ENCODE measurements at places on chromosomes 16 and 17.
A peak's percentile ranks its signal among the peaks of the same experiment; 100 is the strongest.

GRCh38 chr16:66175058-66175457, 191.4 kb upstream of the CDH5 start:
- no peak for DNase-seq

- DNase-seq, result peak; percentile 13
These were observed 863.5 kb downstream of the KCNJ2 start for GRCh38 chr17:71032746-71033273.

DNA sequence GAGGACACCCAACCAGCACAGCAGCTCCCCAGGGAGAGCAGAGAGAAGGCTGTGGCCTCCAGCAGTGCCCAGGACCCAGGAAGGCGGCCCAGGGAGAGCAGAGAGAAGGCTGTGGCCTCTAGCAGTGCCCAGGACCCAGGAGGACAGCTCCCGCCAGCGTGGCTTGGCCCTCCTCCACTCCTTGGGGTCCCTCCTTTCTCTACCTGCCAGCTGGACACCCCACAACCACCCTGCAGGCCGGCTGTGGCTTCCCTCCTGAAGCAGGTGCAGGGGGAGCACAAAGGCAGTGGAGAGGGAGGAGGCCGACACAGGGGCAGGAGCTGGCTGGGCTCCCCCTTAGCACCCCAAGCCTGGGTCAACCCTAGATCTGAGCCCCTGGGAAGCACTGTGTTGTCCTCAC, 54.1 kb upstream of the FASN start:
- no peak for DNase-seq

DNA sequence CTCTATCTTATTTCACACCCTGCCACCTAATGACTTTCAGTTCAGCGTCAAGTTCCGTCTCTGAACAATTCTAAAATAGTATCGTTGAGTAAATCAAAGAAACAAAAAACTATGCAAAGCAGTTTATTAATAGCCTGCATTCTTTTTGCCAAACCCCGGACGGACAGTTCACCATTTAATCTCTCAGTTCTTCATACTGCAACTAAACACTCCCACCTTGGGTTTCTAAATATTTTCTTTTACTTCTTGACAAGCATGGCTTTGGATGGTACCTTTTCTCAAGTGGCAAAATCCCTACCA, 1.2 kb downstream of the MYH11 start:
- DNase-seq, result no peak

DNA sequence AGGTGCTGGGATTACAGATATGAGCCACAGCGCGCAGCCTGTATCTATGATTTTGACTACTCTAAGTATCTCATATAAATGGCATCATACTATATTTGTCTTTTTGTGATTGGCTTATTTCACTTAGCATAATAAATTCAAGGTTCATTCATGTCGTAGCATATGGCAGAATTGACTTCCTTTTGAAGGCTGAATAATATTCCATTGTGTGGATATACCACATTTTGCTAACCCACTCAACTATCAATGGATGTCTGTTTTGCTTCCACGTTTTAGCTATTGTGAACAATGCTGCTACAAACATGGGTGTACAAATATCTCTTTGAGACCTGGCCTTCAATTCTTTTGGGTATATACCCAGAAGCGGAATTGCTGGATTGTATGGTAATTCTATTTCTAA, 10.1 kb downstream of the PLXDC1 start:
- no peak for DNase-seq

- no peak for DNase-seq
These were observed 44.4 kb downstream of the ZNF778 start for GRCh38 chr16:89261691-89262563.

DNA sequence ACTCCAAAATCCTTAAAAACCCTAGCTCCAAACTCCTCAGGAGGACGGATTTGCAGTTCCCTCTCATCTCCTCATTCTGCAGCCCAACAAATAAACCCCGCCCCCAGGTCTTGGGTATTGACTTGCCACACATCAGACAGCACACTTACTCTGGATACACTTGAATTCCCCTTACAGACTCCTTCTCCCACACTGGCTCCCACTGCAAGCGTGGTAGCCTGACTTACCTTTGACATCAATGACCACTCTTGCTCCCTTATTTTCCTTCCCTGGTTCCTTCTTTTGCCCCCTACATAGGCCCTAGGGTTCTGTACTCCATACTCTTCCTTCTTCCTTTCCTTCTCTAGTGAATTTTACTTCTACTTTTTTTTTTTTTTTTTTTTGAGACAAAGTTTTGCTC, 7.5 kb downstream of the RFFL start:
- DNase-seq, result no peak

DNA sequence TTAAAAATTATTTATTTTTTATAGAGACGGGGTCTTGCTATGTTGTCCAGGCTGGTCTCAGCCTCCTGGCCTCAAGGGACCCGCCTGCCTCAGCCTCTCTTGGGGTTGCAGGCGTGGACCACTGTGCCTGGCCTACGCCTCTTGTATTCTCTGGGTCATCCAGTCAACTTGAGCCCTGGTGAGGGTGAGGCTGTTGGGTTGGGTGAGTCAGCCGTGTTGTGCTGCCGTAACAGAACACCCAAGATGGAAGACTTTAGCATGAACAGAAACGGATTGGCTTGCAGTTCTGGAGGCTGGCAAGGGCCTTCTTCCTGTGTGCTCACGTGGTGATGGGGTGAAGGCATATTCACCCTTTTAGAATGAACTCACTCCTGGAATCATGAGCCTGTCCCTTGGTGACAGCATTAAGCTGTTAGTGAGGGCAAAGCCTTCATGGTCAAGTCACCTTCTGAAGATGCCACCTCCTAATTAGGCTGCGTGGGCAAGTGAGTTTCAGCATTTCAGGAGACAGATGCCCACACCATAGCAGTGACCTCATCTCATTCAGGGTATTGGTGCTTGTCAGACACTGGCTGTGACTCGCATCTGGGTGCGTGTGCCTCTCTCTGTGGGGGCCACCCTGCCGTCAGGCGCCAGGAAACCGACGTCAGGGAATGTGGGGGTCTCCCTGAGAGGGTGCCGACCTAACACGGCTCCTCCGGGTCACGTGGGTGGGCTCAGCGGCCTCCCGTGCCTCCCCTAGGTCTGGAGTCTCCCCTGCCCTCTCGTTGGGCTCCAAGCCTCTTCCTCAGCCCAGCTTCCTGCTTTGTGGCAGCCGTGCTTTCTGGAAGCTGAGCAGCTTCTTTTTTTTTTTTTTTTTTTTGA, 49.8 kb downstream of the WDR45B start:
- no peak for DNase-seq

- DNase-seq, result no peak
These were observed 8.0 kb upstream of the PIK3R6 start for GRCh38 chr17:8875436-8875835.

- DNase-seq, result no peak
These were observed 17.3 kb upstream of the ERCC4 start for GRCh38 chr16:13902677-13903076.

DNA sequence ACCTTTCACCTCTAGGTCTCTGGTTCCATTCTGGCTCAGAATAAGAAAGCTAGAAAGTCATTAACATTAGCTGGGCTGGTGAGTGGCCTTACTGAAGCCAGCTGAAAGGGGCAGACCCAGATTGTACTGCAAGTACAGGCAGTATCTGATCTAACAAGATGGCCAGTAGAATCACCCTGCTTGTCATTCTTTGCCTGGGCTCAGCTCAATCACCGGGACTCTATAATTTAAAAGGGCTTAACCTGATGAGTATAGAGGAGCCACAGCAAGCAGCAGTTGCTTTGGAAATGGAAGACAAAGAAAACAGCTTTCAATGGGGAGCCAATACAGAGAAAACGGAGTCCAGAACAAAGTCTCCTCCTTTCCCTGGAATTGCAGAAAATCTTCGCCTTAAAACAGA, 13.6 kb downstream of the CDH8 start:
- DNase-seq, result no peak

GRCh38 chr17:3843935-3844516, 2.0 kb downstream of the NCBP3 start:
- peak; percentile 80 for DNase-seq

DNA sequence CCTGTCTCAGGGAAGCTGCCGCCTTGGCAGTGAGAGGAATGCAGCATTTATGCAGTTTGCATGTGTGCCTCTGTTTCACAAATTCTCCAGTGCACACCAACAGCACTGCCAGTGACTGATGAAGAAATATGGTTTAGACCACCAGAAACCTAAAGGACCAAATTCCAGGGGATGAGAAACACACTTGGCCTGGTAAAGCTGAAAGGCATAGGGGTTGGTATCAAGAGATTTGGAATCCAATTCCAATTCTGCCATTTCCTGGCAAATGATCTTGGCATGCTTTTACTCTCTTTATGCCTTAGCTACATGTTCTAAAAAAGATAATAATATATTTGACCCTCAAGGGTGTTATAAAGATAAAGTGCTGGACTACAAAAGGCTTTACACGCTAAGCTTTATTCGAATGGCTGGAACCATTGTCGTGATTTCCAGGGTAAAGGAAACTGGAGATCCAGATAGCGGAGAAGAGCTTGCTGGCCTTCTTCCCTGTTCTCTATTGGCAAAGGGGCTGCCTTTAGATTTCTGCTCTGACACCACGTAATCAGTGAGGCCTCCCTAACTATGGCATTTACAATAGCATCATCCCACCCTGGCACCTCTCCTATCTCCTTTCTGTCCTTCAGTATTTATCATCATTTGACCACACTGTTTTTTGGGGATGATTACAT, 359.8 kb upstream of the ASIC2 start:
- no peak for DNase-seq

DNA sequence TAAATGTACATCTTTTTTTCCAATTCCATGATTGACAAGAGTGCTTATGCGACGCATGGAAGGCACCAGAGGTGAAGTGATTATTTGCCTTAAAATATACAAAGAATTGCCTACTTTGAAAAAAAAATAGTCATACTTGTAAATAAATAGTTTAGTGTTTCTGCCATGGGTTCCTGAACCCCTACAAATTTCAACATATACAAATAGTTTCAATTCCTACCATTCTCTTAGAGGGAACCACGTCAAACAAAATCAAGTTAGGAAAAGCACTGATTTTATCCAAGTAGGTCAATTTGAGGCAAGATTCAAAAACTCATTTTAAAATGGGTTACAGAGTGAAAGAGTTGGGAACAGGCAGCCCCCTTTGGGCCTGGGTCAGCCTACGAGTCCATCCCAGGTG, 11.7 kb downstream of the CMTM3 start:
- no peak for DNase-seq

DNA sequence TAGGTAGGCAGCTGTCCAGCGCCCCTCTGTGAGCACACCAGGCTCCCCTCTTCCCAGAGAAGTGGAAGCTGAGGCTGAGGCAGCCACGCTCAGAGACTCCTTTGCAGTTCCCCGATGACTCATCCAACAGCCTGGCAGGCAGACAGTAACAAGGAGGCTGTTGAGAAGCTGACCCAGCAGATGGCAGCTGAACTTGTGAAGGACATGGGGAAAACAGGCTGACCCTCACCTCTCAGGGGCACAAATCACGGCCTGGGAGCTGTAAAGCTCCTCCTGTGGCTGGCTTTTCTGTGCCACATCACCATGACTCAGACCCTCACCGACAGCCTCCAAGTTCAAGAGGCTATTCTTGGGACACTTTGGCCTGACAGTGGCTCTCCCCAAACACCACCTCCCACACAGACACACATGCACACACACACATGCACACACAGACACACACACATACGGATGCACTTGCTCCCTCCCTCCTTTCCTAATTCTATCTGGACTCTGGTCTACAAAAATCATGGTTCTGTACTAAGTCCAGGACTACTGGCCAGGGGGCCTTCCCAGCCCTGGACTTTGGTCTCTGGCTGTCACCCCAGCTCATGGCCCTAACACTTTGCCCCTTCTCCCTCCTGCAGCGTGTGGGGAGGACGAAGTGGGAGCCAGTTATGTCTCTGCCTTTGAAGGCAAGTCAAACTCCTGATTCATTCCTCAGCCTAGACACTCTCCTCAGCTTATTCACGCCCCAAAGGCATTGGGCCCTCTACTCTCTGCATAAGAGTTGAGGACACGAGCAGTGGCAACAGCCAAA, 23.2 kb downstream of the MAP3K14 start:
- DNase-seq, result peak; percentile 47

DNA sequence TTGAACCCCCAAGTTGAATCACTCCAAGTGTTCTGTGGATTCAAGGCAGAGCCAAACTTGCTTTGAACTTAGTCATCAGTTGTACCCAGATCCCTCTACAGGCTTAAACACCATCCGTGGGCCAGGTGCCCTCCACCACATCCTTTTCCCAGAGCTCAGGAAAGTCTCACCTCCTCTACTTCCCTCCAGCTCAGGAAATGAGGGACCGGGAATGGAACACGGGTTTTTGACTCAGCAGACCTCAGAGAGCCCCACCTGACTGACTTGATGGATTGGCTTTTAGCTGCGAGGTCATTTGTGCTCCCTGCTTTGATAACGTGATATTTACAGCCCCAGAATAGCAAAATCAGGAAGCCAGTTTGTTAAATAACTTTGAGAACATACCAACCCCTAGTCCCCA, 20.1 kb downstream of the GID4 start:
- DNase-seq, result no peak

GRCh38 chr17:17028059-17028877, 14.0 kb upstream of the MPRIP start:
- DNase-seq, result peak; percentile 93

GRCh38 chr17:28335959-28336871, 654 bp downstream of the TNFAIP1 start:
- DNase-seq, result peak; percentile 94

DNA sequence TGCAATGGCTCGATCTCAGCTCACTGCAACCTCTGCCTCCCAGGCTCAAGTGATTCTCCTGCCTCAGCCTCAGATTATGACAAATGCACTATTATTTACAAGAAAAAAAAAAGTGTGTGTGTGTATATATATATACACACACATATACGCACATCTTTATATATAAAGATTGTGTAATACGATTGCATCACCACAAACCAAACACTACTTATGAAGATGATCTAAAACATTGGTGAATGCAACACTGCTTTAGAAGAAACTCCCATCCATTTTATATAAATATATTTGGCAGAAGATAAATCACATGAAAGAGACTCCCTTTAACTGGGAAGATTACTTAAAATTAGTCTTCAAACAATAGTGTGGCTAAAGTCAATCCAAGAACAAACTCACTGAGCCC, 96.7 kb downstream of the SYCE1L start:
- no peak for DNase-seq

GRCh38 chr16:78045865-78046581, 23.7 kb downstream of the CLEC3A start:
- DNase-seq, result no peak

DNA sequence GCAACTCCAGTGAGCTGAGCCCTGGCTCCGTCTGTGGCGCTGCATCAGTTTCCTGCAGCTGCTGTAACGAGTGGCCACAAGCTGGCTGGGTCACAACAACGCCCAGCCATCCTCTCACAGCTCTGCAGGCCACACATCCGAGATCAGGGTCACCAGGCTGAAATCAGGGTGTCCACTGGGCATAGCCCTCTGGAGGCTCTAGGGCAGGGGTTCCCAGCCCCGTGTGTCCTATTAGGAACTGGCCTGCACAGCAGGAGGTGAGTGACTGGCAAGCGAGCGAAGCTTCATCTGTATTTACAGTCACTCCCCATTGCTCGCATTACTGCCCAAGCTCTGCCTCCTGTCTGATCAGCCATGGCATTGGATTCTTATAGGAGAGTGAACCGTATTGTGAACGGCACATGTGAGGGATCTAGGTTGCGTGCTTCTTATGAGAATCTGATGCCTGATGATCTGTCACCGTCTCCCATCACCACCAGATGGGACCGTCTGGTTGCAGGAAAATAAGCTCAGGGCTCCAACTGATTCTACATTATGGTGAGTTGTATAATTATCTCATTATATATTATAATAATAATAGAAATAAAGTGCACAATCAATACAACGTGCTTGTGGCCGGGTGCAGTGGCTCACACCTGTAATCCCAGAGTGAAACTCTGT, 176.5 kb downstream of the SEC14L1 start:
- peak; percentile 51 for DNase-seq

Measured in NCI-H82 (cell line).